ENCODE measurements at places on chromosomes 1 and 21.
A peak's percentile ranks its signal among the peaks of the same experiment; 100 is the strongest.

GRCh38 chr1:215888159-215888558 is 321.1 kb downstream of the KCTD3 start:
- DNase-seq = no peak

DNA sequence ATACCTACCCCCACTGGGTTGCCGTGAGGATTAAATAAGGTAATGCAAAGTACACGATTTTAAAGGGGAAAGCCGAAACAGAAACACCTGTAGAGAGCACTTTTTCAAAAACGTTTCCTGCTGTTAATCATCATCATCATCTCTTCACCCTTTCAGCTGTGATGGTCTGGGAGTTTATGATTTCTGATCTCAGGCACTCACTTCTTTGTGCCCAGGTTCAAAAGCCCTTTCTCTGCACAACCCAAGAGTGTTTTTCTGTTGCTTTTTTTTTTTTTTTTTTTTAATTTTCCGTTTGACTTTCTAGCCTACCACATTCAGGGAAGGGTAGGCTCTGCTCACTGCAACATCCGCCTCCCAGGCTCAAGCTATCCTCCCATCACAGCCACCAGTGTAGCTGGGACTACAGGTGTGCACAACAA is 936 bp upstream of the UBXN11 start:
- DNase-seq = no peak

- DNase-seq = no peak
Measured at GRCh38 chr1:46611691-46612221, 4.9 kb downstream of the MOB3C start.

- peak; percentile 77 for DNase-seq
Measured at GRCh38 chr1:91830242-91831131, 55.5 kb downstream of the TGFBR3 start.

DNA sequence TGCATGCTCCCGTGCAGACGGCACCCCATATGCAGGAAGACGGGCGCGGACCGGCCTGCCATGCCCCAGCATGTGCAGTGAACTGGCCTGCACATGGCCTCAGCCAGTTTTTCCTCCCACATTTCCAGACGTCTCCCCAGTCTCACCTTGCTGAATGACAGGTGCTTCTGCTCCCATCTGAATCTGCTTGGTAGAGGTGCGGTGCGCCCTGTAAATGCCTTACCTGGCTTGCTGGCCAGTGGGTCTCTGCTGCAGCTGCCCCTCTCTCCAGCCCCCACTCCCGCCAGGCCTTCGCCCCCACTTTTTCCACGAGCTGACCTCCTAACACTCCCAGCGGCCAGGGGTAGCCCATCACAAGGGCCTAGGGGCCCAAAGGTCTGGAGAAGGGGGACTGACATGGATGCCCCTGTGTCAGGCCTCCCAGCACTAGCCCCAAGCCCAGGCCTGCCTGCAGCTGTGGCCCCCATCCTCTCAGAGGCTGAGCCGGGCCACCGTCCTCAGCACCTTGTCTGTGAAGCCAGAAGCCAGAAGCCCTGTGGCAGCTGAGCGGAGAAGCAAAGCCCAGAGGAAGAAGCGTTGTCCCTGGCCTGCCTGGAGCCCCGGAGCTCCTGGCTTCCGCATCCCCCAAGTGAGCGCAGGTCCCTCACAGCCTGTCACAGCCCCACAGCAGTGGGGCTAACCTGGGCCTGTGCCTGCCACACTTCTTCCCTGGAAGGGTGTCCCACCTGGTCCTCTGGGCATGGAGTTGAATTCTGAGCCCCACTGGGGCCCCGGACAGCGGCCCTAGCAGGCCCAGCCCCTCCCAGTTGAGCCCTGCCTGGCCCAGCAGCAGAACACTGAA is 3.7 kb upstream of the SLC19A1 start:
- no peak for DNase-seq

GRCh38 chr1:247281001-247281574 is 25.2 kb downstream of the VN1R5 start:
- DNase-seq = no peak

DNA sequence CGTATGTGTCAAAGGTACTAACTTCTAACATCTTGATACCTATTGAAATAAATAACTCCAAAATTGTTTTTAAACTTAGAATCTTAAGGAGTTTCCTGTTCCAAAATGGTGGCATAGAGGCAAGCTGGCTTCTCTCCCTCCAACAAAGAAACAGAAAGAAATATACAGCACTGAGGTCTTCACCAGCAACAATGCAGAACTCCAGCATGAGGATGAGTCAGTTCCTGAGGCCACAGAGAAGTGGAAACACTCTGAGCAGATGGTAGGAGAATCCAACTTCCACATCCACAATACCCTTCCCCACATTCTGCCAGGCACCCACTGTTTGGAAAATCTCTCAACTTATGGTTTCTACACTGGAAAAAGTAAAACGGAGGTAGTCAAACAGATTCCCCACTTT is 12.2 kb upstream of the PPIH start:
- no peak for DNase-seq

- peak; percentile 97 for DNase-seq
Measured at GRCh38 chr1:204417074-204417997, 5.7 kb upstream of the PPP1R15B start.

Data from fibroblast of skin of scalp (primary cell).